ENCODE measurements at places on chromosomes 6 and 20. TPM values are rescaled to one million over a fixed set of nuclear protein-coding genes. Genes with fewer than 3 reads are reported as not detected.

GRCh38 chr6:74939721-74940620, 265.9 kb downstream of the COL12A1 start:
- DNase-seq = no peak

GRCh38 chr6:147872002-147872401, 363.5 kb downstream of the SAMD5 start:
- DNase-seq = no peak

- DNase-seq = no peak
Measured at GRCh38 chr6:158919865-158920264, 80.1 kb downstream of the RSPH3 start.

DNA sequence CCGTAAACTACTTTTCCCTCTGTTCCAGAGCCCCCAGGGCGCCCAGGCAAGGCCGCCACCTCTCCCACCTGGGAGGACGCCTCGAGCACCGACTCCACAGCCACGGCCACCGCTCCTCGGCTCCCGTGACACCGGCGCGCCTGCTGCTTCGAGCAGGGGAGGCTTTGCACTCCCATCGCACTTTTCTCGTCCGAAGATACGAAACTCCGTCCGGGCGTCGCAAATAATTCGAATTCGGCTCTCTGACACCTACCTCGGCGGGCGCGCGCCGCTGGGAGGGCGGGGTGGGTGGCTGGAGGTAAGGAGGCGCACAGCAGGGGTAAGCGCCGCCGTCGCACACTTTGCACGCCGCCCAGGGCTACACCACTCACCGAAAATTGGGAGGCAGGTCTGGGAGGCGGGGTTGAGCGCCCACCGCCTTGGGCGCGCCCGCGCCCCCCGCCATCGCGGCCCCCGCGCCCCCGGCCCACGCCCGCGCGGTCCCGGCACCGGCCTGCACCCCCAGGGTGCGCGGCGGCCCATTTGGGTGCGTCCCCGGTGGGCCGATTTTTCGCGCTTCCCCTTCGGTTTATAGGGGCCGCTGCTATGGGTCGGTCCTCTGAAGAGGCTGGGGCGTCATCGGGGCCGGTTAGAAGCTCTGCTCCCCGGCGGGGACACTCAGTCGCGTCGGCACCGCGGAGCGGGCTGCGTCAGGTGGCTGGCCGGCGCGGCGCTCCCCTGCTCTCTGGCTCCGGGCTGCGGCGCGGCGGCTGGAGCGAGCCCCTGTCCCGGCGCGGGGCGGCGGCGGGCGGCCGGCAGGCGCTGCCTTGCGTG, 36.2 kb downstream of the GNAS start:
- DNase-seq = peak; percentile 89

DNA sequence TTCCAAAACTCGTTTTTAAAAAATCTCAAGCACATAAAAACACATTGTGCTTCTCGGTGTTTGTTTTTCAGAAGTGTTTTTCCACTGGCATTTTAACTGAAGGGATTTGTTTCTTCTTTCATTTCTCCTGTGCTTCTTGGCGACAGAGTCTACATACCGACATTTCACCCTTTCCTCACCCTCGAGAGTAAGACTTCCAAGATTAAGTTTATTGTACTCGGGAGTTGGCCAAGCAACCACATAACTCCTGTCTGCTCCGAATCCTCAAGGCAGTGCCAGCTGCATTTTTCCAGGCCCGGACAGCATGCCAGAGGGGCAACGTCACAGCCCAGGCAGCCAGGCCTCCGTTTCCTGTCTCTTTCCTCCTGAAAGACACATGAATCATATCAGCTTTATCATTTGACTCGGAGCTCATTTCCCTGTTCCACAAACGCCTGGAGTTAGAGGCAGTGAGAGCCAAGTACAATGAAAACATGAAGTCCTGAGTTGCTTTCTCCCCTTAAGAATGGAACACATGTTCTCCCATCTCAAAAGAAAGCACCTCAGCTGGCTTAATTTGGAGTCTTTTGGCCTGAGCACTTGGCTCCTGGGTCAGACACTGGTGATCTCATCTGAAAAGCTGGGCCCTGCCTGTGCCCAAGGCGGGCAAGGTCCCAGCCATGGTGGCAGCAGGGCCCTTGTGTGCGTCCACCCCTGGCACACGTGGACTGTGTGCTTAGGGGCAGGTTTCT, 23.2 kb upstream of the FAM50B start:
- DNase-seq = peak; percentile 91

- no peak for DNase-seq
Measured at GRCh38 chr6:83470001-83470400, 39.1 kb upstream of the ME1 start.

GRCh38 chr6:18431581-18431980, 44.4 kb downstream of the RNF144B start:
- no peak for DNase-seq

DNA sequence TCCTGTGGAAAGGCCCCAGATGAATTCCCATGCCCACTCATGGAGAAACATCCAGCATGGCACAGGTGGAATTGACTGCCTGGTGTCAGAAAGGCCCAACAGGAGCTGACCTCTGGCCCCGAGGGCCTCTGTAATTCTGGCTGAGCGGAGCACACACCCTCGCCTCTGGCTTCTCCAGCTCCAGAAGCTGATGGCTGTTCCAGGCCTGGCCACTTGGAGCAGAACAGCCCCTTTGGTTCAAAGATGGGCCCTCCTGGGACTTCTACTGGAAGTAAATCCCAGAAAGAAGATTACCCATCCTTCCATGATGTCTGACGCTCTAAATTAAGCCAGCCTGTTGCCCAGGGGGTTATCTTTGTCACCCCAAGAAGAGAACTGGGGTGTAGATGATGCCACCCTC, 275.1 kb upstream of the CDH4 start:
- DNase-seq = no peak

DNA sequence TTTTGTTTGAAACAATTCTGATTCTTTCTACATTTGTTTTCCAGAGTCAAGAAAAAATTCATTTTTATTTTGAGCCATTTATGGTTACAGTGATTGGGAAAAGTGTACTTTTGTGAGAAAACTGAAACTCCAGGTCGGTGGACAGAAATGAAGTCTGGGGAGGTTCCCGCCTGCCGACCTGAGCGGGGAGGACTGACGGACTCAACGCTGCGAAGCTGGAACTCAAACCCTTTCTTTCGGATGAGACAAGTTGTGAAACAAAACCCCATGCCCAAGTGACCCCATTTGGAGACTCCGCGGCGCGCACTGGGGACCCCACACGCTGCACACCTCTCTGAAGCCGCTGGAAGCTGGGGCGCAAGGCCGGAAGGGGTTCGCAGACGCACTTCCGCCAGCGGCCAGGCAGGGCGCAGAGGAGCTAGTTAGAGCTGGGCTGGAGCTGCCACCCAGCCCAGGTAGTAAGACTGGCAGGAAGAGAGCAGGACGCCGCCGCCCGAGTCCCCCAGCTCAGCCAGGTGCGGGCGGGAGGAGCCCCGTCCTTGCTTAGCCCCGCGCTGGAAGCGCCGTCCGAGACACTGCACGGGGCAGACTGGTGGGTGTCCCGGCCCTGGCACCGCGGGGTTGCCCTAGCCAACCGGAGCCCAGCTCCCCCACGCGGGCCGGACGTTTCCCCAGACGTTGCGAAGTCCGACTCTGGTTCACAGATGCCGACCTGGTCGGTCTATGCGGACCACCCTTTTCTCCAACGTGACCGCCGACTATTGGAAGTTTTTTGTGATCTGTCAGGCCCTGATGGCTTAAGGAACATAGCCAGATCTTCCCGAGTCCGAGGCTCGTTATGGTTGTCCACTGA, 19.8 kb upstream of the ZSCAN16 start:
- DNase-seq = peak; percentile 90

DNA sequence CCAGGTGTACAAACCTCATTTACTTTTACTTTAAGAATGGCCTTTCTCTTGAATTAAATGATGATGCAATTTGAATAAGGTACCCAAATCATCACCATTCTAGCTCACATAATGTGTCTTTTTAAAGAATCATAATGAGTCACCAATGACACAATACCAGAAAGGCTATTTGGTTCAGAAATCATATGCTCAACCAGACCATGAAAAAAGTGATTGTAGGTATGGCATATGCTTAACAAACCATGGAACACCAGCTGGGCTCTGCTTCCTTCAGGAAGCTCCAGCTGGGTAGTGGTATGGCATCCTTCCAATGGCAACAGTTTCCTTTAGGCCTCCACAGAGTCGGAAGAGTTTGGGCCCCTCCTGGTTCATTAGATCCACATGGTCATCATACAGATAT, 128.2 kb downstream of the FRK start:
- no peak for DNase-seq

DNA sequence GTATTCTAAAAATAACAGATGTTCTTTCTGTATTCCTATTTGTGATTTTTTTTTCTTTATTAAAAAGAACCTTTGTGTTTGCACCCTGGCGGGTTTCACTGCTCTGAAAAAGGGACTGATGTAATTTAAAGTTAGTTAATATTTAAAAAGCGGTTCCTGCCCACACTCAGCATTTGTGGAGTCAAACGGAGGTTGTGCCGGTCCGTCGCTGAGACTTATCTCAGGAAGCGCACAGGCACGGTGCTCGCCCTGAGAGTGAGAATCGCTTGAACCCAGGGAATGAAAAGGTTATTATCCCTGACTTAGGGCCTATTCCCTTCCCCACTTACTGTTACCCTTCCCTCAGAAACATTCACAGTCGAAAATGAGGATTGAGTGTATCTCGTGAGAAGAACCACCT, 366.7 kb downstream of the THBS2 start:
- DNase-seq = no peak

GRCh38 chr6:14130435-14131075, 13.0 kb downstream of the CD83 start:
- DNase-seq = no peak

GRCh38 chr6:33744001-33744848, 2.5 kb downstream of the IP6K3 start:
- DNase-seq = peak; percentile 78

DNA sequence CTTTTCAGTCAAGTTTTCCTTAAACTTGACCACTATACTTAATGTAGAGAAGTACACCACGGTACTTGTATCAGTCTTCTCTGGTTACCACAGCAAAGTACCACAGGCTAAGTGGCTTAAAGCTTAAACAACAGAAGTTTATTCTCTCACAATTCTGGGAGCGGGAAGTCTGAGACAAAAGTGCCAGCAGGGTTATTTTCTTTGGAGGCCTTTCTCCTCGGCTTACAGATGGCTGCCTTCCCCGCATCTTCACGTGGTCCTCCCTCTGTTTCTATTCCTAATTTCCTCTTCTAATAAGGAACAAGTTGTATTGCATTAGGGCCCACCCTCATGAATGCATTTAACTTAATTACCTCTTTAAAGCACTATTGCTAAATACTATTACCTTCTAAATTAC, 258.0 kb downstream of the PLCB1 start:
- no peak for DNase-seq

DNA sequence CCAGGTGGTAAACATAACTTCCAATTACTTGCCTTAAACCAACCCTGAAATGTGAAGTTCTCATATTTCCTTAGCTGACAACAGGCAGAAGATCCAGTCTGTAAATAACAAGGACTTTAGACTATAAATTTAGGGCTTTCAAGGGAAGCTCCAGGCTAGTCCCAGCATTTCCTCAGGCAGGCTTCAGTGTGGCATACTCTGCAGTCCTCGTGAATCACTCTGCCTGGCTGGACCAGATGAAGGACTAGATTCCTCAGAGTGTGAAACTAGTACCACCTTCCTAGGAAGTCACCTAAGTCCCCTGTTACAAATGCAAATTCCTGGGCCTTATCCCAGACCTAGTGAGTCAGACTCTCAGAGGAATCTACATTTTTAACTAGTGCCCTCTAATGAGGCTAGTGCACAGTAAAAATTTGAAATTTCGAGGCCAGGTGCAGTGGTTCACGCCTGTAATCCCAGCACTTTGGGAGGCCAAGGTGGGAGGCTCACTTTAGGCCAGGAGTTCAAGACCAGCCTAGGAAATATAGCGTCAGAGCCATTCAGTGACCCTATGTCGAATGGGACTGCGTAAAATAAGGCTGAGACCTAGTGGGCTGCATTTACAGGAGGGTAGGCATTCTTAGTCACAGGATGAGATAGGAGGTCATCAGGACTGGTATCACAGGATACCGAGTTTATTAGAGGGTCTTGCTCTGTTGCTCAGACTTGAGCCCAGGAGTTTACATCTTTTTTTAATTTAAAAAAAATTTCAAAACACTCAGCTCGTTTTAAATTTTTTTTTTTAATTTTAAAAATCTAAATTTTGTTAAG, 279.6 kb upstream of the JARID2 start:
- DNase-seq = no peak

DNA sequence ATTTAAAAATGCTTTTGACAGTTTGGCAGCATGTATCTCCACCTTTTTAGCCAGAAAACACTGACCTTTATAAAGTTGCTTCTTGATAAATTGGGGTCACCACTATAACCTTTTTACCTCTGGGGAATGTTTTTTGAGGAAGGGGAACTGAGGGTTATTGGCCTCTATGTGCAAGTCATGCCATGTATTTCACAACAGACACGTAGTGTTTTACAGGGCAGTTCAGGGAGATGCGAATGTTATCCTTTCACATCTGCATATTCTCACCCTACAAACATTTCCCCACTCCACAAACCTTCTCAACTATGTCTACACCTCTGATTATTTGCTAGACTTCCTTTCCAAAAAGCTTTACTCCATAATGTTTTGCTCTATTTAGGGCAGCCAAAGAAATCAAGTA, 17.0 kb upstream of the SLA2 start:
- no peak for DNase-seq

DNA sequence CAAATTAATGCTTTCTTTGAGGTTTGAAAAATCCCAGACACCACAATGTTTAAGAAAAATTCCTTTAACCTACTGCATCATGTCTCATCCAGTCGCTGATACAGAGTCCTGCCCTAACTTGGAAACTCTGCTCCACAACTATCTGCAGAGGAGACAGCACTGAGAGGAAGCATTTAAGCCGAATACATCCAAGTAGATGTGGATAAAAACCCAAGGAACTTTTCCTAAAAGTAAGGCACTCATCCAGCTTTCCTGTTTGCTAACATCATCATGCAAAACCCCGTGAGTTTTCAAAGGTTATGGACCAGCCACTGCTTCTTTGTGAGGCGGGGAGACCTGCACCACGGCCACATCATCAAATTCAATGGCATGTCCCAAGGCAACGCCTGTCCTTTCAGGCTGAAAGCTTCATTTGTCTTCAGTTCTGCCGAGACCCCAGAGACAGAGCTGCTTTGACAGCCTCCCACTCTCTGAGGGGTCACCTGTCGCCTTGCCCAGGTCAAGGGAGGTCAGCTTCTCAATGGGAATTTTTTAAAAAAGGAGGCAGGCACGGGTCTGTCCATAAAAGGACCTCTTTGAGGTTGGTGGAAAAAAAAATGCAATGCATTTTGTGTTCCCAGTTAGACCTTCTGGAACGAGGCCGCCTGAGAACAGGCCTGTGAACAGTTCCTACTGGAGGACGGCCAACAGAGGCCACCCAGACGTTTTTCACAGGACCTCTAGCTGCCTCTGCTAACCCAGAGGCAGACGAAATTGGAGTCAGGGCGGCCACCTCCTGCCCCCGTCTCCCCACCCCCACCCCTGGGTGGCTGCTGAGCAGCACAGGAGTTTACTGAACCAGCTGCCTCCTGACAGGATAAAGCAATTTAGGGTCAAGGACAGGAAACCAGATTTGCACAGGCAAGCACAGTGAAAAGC, 142.5 kb upstream of the HDDC2 start:
- peak; percentile 67 for DNase-seq

GRCh38 chr6:32190054-32190851, at the start of gene PBX2:
TSS of gene PBX2 (minus strand) at chr6:32190202. CDS start at chr6:32189915, 287 bp downstream.
- DNase-seq = peak; percentile 92

BANF2 gene
- not detected for total RNA-seq

PSMG4 gene
- 8.9 TPM for total RNA-seq

SAMD5 gene
- total RNA-seq = 1.00 TPM

HUS1B gene
- not detected for total RNA-seq

SPTLC3 gene
- total RNA-seq = 5.9 TPM

TSBP1 gene
- total RNA-seq = not detected

TDRD6 gene
- total RNA-seq = 0.32 TPM

PTPRK gene
- 27.9 TPM for total RNA-seq

CD109 gene
- 6.7 TPM for total RNA-seq

TAGAP gene
- total RNA-seq = 1.1 TPM

PDYN gene
- total RNA-seq = not detected

PRPH2 gene
- total RNA-seq = 0.30 TPM

CUL7 gene
- 6.8 TPM for total RNA-seq

All from Right ventricle myocardium superior (tissue), 1 donor.